ENCODE measurements at places on chromosomes 4 and X.

DNA sequence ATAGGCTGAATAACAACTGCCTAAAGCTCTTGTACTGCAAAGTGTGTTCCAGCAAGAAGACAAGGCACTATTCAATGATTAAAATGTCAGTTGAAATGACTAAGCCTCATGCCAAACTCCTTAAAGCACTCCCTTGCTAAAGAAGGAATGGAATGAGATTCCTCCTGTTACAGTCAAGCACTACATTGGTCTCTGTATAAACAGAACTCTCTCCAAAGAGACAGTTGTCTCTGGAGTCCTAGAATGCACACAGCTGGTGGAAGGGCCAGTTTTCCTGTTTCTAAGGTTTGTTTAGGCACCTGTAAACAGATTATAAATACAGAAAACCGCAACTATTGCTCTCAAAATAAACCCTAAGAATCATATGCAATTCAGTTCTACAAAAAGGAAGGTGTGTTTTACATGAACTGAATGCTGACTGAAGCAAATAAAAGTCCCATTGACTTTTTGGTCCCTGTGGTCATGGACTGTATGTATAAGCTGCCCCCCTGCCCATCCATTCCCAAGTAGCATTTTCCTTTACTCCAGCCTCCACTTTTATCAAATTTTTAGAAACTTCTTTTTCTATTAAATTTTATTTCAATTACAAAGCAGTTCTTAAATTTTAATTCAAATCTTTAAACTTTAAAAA is 47.0 kb downstream of the FAT1 start:
- DNase-seq: no peak

GRCh38 chrX:10989386-10989785 is 121.7 kb upstream of the HCCS start:
- DNase-seq: no peak

DNA sequence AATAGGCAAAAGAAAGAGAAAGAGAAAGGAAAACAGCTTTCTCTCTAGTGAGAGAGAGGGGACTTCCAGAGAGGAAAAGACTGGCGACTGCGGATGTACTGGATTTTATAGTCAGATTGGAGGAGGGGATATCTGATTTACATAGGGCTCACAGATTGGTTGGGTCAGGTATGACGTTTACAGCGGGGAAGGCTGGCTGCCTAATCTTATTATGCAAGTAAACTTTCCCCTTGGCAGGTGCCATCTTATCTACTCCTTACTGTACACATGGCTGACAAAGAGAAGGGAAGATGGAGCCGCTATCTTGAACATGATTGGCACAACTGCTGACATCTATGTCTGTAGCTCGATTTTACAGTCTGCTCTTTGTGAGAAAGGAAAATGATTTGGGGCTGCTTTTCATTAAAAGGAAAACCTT is 25.4 kb downstream of the RBPJ start:
- DNase-seq: no peak

- DNase-seq: no peak
Observed at GRCh38 chr4:108683479-108683878, 33.1 kb downstream of the OSTC start.

GRCh38 chrX:110415440-110416170 is 57.0 kb downstream of the RTL9 start:
- no peak for DNase-seq

DNA sequence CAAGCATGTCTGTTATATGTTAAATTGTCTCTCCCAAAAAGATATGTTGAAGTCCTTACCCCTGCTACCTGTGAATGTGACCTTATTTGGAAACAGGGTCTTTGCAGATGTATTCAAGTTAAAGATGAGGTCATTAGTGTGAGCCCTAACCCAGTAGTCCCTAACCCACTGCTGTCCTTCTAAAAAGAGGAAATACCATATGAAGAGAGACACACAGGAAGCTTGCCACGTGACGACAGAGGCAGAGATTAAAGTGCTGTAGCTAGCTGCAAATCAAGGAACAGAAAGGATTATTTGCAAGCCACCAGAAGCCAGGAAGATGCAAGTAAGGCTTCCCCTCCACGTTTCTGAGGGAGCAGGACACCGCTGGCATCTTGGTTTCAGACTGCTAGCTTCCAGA is 150.1 kb downstream of the HNRNPD start:
- no peak for DNase-seq

DNA sequence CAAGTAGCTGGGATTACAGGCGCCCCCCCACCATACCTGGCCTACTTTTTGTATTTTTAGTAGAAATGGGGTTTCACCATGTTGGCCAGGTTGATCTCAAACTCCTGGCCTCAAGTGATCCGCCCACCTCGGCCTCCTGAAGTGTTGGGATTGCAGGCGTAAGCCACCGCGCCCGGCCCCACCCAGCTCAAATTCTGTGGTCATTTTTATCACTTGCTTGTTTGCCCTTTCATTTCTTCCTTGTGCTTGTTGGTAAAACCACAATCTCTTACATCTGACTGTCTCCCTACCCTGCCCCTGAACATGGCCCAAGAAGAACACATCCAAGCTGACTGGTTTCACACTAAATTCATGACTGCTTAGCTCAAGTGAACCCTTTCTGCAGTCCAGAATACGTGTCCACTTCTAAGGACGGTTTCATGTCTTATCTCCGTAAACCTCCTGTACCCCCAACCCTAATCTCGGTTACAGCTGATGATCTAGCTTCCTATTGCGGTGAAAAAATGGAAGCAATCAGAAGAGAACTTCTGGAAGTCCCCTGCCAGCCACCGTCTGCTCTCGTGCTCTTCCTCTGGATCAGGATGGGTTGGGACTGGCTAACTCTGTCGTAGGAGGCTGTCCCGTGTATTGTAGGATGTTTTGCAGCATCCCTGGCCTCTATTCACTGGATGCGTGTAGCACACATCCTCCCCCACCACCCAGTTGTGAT is 5.4 kb upstream of the RS1 start:
- no peak for DNase-seq

DNA sequence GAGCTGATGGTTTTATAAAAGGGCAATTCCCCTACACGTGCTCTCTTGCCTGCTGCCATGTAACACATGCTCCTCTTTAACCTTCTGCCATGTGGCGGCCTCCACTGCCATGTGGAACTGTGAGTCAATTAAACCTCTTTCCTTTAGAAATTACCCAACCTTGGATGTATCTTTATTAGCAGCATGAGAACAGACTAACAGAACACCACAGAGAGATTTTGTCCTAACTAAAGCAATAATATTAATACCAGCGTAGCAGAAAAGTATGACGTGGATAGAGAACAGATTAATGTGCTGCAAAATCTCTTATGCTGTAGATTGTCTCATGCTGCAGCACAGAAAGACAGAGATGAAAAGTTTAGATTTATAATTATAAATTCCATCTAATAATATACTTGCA is 23.1 kb downstream of the AIMP1 start:
- DNase-seq: no peak

- no peak for DNase-seq
Observed at GRCh38 chrX:81390237-81390636, 188.3 kb downstream of the SH3BGRL start.

GRCh38 chr4:158490629-158491028 is 31.1 kb upstream of the RXFP1 start:
- DNase-seq: no peak

GRCh38 chr4:91454111-91454510 is 849.7 kb upstream of the GRID2 start:
- no peak for DNase-seq

DNA sequence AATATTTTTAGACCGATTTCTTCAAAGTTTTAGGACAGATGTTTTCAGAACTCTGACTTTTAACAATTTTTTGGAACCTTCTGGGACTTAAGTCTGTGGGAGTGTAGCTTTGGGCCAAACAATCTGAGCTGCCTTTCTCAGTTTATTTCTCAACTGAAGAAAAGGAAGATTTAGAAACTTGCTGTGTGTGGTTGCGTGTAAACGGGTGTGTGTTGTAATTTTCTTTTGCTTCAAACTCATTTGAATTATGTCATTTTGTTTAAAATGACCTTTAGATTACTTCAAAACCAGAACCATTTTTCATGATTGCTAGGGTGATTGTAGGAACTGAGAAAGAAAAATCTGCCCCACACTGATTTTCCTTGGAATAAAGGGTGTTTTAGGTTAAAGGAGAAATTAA is 577.7 kb upstream of the GALNTL6 start:
- no peak for DNase-seq

DNA sequence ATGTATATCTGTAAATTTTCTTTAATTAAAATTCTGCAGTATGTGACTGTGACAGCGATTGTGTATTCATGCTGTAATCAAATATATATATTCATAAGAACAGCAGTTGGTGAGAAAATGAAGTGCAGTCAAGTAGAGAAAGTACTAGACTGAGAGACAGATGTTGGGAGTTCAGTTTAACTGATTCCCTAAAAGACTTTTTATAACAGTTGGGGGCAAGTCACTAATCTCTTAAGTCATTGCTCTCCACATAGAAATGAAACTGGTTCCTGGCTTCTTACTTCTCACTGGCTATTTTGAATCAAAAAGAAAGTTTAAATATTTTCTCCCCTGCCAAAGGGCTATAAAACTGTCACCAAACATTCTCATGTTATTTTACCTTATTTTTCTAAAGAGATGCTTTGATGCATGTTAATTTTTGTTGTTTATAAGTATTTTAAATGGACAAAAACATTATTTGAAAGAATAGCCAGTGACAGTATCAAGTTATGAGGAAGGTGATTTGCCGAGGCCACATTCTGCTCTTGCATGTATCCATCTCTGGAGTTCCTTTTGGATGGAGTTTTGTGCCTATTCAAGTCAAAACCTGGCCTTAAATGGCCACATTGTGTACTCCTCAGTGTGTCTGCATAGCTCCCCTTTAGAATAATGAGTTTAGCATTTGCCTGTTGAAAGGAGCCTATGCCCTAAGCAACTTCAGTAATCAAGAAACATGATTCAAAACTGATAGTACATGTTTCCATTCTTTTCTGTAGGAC is 30.8 kb downstream of the EXOC1 start:
- DNase-seq: no peak

- no peak for DNase-seq
Observed at GRCh38 chrX:41003506-41004270, 81.6 kb upstream of the USP9X start.

DNA sequence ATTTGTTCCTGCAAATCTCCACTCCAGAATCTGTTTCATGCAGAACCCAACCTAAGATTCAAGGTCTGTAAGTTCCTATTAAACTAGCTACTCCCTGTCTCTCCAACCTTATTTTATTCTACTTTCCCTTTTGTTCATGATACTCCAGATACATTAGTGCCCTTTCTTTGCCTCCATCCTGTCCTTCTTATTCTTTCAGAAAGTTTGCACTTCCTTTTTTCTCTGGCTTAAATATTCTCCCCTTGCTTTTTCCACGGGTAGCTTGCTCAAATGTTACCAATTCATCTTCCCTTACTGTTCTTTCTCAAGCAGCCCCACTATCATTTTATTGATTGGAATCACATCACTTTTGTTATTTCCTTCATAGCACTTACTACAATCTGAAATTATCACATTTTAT is 72.1 kb downstream of the CAMK2D start:
- DNase-seq: no peak

DNA sequence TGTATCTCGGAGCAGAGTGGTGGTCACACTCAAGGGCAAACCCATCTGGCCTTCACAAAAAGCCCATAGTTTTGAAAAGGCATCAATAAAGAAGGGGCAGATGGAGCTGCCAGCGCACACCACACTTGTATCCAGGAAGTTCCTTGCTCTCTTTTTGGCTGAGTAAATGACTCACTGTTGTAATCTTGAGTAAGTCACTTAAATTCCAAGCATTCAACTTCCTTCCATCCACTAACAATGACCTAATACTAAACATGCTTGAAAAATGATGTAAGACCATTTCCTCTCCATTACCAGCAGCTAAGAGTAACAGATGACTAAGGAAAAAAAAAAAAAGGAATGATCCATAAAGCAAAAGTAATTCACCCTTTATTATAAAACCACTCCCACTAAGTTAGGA is 32.4 kb upstream of the MYOZ2 start:
- no peak for DNase-seq

DNA sequence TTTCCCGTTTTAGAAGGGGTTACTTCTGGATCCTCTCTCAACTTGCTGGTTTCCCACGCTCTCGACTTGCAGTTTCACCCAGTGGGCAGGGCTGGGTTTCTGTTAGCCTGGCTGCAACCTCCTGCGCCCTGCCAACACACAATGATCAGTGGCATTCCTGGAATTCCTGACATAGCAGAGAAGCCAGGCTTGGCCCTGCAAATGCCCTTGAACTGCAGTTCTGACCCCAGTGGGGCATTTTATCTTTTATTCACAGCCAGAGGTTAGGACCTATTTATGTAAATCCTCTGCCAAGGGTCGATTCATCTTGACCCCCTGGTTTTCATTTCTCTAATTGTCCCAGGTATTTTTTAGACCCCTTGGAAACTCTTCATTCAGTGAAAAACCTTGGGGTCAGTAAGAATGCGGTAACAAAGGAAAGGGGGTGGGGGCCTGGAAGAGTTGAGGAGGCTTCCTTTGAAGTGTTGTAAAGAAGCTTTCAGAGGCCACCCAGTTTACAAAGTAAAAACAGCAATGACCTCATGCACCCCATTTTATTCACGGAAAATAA is 217.6 kb downstream of the ZNF674 start:
- DNase-seq: no peak

- DNase-seq: no peak
Observed at GRCh38 chr4:145697332-145697731, 17.4 kb downstream of the C4orf51 start.

DNA sequence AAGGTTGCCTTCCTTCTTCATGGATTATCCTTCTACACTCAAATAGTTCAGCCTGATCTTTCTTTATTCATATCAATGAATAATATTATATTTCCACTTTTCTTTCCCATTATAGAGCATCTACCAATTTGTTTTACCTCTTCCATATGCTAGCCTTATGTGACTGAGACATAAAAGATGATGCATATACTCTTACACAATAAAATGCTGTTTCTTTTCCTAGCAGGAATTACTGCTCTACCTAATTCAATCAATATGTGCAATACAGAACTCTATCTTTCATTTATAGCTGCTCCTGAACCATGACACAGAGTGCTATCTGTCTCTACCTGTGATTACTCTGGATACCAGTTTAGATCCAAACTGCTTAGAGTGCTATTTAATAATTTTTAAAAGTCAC is 2334.0 kb downstream of the PCDH7 start:
- no peak for DNase-seq

GRCh38 chrX:139044680-139045079 is 333.2 kb upstream of the FGF13 start:
- DNase-seq: peak; percentile 68

- no peak for DNase-seq
Observed at GRCh38 chr4:39770005-39770404, 72.1 kb downstream of the UBE2K start.

- no peak for DNase-seq
Observed at GRCh38 chrX:41604177-41604576, 84.6 kb upstream of the GPR34 start.

DNA sequence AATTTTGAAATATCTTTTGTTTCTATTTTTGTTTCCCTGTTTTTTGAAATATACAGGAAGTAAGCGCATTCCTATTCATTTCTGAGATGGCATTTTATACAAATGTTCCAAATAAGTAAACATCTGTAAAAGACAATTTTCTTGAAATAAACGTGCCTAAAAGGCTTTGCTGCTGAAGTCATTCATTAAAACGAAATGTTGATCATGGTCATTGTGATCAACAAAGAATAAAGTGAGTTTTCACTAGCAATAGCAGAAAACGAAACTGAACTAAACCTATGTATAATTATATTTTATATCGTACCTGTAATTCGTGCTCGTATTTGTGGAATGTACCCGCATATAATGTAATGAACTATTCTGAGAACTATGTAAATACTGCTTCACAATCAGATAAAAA is 221.2 kb downstream of the MGST2 start:
- no peak for DNase-seq

All from posterior cingulate gyrus (tissue), 11 donors.